ENCODE measurements at places on chromosomes 13 and 19.
A peak's percentile ranks its signal among the peaks of the same experiment; 100 is the strongest.

DNA sequence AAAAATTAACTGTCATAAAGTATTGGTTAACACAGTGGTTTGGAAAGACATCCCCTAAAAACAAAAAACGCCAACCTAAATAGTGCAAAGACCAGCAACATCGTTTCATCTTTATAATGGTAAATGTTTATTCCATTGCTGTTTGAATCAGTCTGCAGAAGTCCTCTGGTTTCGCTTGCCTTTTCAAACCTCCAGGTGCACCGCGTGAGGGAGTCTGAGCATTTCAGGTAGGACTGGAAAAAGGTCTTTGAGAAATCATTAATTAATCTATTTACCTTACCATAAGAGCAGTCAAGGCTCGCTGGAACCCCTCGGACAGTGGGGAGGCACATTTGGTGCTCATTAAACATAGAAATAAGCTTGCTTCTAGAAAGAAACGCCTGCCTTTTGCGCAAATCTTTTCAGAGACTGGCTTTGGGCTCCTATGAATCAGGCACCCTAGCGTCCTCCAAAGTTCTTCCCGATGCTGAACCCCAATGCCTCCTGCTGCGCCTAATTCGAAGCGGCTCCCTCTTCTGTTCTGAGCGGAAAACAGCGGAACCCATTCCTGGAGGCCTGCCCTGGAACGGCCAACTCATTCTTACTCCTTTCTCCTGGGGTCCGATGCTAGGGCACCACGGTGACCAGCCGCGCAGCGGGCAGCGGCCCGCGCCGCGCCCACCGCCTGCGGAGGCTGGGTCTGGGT, 951 bp upstream of the MTUS2 start:
- DNase-seq, result no peak

- DNase-seq, result no peak
These were observed 1194.0 kb downstream of the PCDH9 start for GRCh38 chr13:66036024-66036614.

DNA sequence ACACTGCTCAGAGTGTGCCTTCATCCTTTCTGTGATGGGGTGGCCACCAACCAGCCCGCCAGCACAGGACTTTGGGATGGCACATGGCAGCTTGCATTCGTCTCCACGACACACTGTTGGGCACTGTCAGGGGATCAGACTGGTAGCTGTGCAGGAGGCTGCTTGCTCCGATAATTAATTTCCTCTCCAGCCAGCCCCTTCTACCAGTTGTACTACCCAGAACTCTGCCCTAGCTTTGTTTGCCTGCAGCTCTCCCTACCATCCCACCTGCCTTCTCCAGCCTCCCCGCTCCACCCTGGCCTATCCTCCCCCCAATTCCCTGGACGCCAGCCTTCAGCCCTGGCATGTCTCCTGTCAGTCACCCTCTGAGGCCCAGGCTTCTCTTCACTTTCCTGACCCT, 228.3 kb downstream of the TSHZ3 start:
- no peak for DNase-seq

DNA sequence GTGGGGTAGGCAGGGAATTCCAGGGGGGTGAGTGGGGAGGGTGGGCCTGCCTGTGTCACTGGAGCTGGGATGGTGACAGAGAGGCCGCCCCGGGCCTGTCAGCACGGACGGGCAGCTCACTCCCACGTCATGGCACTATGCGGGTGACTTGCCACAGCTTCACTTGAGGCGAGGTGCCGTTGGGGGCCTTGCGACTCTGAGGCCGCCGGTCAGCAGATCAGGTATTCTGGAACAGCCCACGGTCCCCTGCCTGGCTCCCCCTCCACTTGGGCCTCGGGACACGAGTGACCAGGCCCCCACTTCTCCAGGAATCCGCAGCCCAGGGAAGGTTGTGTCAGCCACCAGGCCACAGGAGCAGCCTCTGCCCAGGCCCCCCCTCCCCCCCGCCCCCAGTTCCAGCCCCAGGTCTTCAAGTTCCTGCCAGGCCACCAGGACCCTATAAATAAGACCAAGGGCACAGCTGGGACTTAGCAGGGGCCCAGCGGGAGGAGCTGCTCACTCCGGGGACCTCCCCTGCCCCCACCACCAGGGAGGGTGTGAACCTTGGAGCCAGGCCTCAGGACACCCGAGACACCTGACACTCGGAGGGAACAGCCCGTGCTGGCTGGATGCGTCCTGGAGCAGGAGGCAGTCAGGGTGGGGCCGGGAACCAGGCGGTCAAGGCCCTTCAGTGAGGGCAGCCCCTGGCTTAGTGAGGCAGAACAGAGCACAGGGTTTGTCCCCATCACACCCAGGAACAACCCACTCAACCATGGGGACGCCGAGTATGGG, 2.7 kb upstream of the MIDN start:
- no peak for DNase-seq

DNA sequence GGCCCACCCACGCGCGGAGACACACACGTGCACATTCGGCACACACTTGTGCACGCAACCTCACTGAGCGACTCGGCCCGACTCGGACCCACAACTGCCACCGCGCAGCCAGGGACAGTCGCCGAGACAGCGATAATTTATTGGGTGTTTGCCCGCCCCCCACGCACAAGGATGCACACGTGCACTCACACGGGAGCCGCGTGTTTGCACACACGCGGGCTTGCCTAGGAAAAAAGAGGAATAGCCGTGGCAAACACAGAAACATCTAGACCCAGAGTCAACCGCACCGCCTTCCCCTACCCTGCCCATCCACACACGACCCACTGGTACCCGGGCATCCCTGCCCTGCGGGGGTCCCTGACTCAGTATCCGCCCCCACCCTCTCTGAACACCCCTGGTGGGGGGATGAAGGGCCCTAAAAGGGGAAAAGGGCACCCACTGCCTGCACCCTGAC, 1.1 kb upstream of the SSBP4 start:
- DNase-seq, result no peak

DNA sequence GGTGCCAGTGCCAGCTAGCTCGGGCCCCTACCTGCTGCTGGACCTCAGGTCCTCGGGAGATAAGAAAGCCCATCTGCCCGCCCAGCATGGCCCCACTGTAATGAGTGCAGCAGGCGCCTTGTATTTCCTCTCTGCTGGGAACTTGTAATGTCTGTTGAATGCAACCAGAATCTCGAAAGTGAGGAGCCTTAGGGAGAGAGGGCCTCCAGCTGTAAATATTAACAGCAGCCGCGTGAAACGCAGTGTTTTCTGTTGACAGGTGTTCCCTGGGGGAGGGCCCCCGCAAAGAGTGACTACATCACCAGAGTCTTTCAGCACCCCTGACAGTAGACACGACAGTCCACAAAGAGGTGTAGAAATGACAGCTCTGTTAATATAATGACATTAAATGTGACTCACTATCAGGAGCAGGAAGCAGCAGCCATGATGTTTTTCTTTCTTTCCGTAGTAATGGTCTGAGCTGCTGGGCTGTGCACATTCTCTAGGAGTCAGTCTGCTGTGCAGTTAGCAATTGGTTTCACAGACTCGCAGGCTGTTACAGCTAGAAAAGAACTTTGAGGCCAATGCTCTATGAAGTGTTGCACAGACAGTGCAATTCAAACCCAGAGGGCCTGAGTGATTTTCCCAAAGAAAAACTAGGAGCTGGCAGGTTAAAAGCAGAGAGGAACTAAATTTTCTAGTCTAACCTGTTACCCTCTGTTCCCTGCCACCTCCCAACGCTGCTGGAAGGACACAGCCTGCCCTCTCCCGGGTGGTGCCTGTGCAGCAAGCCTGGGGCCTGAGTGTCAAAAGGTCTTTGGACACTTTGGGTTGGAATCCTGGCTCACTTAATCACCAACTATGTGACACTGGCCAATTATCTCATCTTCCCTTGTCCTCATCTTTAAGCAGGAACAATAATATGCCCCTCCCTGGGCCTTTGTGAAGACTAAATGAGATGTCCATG, 58.6 kb upstream of the WASF3 start:
- DNase-seq, result no peak

DNA sequence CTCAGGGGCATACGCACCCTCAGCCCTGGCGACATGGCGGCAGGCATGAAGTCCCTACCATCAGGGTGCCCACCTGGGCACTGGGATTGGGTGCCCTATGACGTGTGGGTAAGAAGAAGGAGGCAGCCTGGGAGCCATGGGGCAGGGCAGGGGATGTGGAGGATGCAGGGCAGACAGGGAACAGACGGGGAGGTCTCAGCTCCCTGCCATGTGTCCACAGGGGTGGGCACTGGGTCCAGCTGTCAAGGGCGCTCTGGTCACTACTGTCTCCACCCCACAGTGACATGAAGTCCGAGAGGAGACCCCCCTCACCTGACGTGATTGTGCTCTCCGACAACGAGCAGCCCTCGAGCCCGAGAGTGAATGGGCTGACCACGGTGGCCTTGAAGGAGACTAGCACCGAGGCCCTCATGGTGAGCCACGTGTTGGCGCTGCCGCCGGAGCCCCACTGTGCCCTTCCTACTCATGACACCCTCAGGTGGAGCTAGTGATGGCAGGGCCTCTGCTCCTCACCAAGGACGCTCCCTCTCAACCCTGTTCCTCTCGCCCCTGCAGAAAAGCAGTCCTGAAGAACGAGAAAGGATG, 23.2 kb downstream of the TSSK6 start:
- no peak for DNase-seq

- DNase-seq, result no peak
These were observed 439.1 kb upstream of the ZNF507 start for GRCh38 chr19:31906111-31906871.

DNA sequence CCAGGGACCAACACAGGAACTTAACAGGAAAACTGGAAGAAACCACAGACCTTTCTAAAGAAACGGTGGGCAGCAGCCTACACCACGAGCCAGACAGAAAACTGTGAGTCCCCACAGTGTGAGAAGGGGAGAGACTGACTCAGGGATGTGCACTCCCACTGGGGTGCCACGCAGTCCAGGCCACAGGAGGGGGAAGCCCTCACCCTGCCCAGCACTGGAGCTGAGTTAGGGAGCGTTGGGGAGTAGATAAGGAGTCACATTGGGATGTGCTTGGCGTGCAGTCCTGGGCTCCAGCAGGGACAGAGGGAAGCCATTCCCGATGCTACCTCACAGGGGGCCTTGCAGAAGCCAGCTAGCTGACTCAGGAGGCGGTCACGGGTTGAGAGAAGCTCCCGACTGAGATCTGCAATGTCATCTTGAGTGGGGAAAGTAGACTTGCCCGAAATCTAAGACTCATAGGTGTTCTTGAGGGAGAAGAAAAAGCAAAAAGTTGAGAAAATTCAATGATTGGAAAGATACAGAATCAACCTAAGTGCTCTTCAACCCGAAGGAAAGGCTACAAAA, 17.3 kb downstream of the SIGLEC8 start:
- DNase-seq, result no peak

GRCh38 chr13:51500687-51501086, 47.9 kb upstream of the INTS6 start:
- no peak for DNase-seq

GRCh38 chr13:80251403-80251802, 89.5 kb downstream of the SPRY2 start:
- no peak for DNase-seq

- DNase-seq, result peak; percentile 37
These were observed 30.3 kb upstream of the SEMA6B start for GRCh38 chr19:4589579-4590410.

- no peak for DNase-seq
These were observed 24.2 kb upstream of the GATAD2A start for GRCh38 chr19:19381007-19381926.

GRCh38 chr13:73903561-73903960, 230.6 kb downstream of the KLF12 start:
- DNase-seq, result no peak

DNA sequence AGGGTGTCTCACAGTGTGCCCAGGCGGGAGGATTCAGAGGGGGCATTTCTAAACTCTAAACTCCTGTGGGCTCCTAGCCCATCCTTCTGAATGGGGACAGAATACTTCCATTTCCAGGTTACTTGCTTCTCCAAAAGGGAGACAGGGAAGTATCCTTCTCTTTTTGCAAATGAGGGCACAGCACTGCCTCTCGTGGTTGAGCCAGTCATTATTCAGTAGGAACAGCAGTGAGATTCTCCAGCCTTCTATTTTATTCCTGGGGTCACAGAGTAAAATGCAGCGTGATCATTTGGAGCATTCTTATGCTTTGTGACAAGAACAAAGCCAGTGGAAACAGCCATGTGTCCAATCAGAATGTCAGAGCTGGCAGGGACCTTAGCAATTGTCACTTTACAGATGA, 15.7 kb upstream of the TSHZ3 start:
- DNase-seq, result no peak

Data from SHP77 (cell line).